ACHN (cell line): ENCODE measurements at places on chromosomes 16 and 17.

GRCh38 chr16:1920727-1921171 lies 2.5 kb upstream of the HS3ST6 start:
- DNase-seq: peak; percentile 35

DNA sequence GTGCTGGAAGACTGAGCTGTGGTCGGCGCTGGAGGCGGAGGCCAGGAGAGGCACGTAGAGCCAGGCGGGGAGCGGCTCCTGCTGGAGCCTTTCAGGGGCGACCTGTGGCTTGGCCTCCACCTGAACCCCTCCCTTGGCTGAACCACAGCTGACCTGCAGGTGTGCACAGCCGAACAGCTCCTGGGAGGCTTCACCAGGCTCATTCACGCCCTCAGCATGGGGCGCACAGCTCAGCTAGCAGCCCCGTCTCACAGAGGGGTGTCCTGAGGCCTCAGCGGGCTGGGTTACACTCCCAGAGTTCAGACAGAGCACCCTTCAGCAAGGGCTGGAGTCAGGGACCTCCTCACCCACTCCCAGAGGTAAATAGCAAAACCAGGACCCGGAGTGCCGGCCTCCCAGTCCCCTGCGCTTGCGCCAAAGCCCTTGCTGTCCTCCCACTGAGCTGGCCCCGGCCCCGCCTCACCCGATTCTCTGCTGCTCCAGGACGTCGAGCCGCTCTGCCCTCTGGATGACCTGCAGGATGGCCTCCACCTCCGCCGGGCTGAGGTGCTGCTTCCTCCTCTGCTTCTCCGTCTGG lies 31.7 kb downstream of the RPH3AL start:
- DNase-seq: no peak

DNA sequence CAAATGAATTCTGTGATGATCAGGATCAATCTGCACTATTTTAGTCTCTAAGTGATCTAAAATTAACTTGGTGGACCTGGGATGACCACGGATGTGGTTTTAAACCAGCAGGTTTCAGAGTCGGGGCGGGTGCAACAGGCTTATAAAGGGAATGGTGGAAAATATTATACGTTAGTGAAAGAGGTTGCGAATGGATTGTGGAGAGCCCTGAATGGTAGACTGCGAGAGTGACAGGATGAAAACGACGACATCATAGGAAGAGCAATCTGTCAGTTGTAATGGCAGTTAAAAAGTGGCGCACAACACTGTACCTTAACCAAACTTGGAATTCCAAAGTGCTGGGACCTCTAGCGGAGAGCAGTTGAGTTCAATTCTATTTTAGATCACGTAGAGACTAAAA lies 1.2 kb upstream of the CYB5B start:
- DNase-seq: no peak

GRCh38 chr16:88062341-88063210 lies 111.3 kb downstream of the BANP start:
- DNase-seq: peak; percentile 78

DNA sequence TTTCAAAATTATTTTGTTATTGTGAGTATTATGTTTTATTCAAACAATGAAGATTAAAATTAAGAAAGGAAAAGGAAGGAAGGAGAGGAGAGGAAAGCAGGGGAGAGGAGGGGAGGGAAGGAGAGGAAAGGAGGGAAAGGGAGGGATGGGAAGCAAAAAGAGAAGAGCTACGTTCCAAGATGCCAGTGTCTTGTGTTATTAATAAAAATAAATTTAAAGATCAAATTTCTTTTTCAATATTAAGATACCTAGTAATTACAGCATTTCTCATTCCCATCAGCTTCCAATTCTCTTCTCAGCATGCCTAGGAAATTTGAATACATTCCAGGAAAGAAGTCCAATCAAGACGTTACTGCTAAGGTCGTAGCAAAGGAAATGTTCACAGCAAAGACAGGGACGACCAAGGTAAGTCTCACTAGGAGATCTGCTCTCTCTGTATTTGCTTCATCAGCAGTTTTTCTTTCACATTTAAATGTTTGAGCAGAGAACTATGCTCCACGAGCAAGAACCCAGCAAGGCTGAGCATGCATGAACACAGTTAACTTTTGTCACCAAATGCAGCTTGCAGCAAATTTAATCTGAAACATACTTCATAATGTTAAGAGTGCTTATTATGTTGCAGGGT lies 63.3 kb upstream of the HLF start:
- DNase-seq: no peak

DNA sequence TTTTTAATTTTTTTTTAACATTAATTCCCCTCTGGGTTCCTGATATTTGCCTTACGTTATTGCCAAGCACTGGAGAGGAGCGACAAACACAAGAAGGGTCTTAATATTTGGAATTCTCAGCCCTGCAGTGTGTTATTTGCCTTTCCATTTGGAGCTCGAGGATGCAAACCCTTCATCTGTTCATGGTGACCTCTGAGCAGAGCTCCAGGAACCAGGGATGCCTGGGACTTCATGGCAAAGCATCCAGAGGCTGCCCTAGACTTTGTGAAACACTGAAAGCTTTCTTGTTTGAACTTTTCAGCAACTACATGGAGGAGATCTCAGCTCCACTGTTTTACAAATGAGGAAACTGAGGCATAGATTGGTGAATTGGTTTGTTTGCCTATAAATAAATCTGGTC lies 254.2 kb downstream of the CBLN1 start:
- DNase-seq: no peak

DNA sequence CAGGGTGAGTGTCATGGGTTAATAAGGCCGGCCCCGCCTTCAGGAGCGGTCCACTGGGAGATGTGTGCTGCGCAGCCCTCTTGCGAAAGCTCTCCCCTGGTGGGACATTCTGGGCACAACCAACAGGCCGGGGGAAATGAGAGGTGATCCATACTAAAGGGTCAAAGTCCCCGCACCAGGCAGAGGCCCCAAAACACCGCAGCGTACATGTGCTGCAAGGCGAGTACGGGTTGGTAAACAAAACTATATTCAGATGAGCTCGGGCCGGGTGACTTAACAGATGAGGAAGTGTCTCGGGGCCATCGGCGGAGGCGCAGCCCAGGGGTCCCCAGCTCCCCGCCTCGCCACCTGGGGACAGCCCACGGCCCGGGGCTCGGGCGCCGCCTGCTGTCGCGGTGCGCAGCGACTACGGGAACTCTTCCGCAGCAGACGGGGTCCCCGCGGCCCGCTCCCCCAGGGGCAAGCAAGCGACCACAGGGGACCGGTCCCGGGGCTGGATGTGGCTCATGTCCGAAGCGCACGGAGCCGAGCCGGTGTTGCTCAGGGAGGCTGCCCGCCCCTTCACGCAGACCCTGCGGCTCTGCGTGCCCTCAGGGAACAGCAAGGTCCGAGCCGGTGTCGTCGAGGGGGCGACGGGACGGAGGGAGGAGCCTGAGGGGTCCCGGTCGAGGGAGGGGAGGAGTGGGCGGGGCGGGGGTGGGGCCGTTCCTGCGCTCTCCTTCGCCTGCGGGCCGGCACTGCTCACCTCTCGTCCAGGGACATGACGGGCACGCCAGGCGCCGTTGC lies at the start of gene RAB37:
TSS of gene RAB37 (plus strand) at position 744 of the 786 bp plus-strand sequence. CDS start at position 761, 17 bp downstream.
- no peak for DNase-seq

DNA sequence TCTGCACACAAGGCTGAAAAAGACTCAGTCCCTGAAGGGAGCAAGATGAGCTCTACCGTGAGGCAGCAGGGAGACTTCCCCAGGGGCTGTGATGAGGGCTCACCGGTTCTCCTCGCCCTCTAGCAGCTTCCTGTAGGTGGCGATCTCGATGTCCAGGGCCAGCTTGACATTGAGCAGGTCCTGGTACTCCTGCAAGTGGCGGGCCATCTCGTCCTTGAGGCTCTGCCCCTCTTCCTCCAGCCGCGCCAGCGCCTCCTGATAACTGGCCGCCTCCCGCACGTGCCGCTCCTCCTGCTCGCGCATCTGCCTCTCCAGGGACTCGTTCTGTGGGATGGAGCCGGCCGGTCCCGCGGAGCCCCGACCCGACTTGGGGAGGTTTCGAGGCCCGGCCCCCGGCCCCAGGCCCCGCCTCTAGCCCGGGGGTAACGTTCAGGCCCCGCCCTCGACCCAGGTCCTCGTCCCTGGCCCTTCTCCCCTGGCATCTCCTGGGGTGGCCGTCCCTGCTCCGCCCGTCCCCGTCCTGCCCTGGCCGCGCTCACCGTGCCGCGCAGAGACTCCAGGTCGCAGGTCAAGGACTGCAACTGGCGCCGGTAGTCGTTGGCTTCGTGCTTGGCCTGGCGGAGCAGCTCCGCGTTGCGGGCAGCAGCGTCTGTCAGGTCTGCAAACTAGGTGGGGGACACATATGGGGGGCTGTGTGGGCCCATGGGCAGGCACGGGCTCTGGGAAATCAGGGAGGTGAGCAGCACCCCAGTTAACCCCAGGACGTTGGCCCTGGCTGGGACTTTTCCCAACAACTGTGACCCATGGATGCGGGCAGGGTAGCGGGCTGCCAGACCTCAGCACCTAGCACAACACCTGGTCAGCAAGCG lies 3.9 kb downstream of the GFAP start:
- peak; percentile 82 for DNase-seq

DNA sequence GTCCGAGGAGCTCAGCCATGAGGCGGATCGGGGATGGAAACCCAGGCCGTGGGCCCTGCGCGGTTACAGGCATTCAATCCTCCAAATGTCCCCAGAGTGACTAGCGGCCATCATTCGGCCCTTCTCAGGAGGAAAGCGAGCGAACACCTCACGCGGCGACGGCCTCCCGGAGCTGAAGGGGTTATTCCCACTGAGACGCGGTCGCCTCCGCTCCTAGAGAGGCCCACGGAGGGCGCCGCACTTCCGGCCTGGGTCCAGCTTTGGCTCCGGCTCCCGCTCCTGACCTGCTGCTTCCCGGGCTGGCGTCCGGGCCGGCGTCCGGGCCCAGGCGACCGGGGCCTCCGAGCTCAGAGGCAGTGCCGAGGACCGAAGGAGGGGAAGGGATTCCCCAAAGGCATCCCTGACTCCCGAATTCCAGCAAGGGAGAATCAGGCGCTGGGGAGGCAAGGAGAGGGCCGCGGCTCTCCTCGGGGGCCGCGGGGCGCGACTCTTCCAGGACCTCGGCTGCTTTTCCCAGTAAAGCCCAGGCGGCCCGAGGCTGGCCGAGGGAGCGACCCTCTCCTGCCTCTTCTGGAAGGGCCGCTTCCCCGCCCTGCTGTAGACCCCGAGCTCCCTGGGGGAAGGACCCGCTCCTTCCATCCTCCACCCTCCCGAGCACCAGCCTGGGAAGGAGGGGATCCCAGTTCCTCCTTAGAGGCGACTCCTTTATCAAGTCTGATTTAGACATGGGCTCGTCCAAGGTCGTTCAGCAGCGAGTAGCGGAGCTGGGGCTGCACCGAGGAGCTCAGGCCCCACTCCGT lies 18.6 kb upstream of the ZNF629 start:
- peak; percentile 85 for DNase-seq

DNA sequence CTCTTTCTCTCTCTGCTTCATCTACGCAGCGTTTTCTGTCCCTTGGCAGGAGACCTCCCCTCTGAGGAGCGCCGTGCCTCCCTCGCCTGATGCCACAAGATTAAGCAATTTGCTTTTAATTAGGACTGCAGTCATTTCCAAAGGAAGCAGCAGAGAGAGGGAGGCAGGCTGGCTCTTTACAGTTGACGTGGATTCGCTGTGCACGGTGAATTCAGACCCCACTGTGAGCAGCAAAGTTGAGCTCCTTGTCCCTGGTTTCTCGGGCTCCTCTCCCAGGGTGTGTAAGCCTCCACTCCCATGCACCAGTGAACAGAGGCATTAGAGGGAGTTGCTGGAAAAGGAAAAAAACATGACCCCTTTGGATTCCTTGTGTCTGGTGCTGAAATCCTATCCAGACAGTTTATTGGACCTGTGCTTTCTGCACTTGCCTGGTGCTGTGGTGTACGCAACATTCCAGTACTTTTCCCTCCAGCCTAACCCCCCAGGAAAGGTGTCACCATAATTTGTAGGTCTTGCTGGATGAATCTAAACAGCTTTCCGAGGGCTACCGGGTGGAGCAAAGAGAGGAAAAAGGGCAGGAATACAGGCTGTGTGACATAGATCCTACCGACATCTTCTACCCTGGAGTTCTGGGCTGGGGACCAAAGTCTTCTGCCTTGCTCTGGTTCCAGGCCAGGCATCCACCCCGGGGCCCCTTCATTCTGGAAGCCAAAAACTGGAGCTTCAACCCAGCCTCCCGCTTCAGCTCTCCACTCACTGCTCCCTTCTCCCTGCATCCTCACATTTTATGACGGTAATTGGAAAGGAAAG lies 171.0 kb downstream of the MAF start:
- no peak for DNase-seq

DNA sequence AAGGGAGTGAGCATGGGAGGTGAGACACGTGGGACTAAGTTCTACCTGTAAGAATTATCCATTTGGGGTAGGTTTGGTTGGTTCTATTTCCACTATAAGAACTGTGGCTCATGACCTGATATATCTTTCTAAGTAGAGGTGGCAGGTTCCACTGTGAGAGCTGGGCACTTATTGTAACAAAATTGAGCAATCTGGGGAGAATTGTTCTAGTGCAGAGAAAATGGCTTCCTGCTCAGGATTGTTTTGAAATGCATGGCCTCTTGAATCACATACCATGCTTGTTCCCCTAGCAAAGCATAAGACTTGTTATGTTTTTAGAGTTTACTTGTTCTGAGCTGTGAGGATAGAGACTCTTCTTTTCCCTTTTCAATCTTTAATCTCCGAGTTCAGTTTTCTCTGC lies 125.9 kb downstream of the MAP2K6 start:
- DNase-seq: no peak

- DNase-seq: no peak
Measured at GRCh38 chr17:57605675-57606105, 139.4 kb downstream of the CCDC182 start.

GRCh38 chr17:28958820-28959455 lies 7.6 kb upstream of the PHF12 start:
- no peak for DNase-seq

GRCh38 chr16:14186007-14186794 lies 115.1 kb downstream of the MRTFB start:
- peak; percentile 68 for DNase-seq

DNA sequence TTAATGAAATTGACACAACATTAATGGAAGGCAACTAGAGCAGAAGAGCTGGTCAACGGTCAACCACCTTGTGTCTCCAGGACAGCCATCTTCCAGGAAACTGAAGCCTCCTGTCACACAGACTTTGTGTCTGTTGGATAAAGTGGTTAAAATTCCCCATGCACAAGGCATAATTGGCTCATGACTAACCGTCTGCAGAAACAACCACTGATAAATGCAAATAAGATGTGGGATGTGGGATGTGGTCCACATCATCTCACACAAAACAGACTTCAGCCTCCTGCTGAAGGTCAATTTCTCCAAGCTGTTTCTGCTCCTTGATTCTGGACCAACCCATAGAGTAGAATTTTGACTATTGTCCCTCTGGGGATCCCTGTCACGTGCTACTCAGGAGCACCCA lies 26.9 kb upstream of the XYLT1 start:
- DNase-seq: no peak

GRCh38 chr17:7190276-7190917 lies 11.2 kb upstream of the ASGR1 start:
- no peak for DNase-seq

GRCh38 chr17:41734949-41735313 lies 488 bp upstream of the HAP1 start:
- DNase-seq: no peak
